ENCODE measurements at places on chromosomes 7 and 10.

- no peak for DNase-seq
Observed at GRCh38 chr7:42174391-42174912, 62.6 kb downstream of the GLI3 start.

DNA sequence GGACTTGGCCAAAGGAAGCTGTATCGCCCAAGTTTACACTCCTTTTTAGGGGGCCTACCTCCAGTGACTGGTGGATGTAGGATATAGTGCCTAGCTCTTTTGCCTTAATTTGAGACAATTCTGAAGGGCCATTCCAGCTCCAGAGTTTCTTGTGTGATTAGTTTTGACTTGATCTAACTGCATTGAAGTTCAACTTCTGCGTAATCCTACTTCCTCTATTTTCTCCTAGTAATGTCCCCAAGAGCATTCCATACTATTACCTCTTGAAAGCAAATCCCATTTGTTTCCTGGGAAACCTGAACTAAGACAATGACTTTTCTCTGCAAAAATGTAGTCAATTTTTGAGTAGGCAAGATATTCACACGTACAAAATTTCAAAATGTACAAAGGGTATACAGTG is 4.7 kb upstream of the H2AZ2 start:
- DNase-seq, result no peak

GRCh38 chr7:132492823-132493445 is 83.3 kb downstream of the PLXNA4 start:
- no peak for DNase-seq

GRCh38 chr10:12785415-12785831 is 216.1 kb downstream of the CCDC3 start:
- no peak for DNase-seq

DNA sequence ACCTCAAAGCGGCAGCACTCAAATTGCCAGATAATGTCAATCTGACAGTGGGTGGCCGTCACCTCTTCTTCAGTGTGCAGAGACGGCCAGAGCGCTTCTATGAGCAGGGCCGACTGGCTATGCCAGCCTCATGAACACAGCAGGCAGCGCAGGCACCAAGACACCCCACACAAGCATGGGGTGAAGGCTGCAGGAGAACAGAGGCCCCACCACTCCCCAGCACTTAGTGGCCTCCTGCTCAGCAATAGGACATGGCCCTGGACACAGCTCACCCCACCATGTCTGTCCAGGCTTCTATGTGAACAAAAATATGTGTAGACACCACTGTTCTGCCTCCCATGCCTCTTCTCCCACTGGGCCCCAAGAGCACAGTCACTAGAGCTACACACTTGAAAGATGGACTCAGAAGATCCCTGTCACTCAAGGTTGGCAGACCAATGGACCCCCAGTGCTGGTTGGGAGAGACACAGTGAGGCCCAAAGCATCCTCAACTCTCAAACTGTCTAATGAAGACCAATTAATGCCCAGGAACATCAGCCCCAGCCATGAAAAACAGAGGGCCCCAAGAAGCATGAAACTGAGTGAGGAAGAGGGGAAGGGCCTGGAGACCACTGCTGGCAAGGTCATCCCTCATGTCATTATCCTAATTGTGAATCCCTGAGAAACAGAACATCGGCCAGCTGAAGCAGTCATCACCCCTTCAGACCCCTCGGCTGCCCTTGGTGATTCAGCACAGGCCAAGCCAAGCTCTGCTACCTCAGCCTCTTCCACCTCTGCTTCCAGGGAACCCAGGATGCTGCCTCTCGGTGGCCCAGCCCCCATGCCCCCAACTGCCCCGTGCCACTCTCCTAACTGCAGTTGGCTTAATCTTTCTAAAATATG is 77.7 kb downstream of the GRID1 start:
- DNase-seq, result no peak

DNA sequence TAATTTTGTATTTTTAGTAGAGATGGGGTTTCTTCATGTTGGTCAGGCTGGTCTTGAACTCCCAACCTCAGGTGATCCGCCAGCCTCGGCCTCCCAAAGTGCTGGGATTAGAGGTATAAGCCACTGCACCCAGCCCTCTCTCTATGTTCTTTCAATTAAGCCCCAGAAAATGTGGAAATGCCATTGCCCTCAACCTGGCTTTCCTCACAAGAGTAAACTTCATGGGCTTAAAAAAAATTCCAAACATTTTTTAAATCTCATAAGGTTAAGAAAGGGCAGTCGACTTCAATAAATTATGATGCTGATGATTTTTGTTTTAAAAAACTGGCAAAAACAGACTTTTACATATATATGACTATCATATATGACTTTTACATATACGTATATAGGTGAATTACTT is 107.6 kb downstream of the TES start:
- DNase-seq, result no peak

DNA sequence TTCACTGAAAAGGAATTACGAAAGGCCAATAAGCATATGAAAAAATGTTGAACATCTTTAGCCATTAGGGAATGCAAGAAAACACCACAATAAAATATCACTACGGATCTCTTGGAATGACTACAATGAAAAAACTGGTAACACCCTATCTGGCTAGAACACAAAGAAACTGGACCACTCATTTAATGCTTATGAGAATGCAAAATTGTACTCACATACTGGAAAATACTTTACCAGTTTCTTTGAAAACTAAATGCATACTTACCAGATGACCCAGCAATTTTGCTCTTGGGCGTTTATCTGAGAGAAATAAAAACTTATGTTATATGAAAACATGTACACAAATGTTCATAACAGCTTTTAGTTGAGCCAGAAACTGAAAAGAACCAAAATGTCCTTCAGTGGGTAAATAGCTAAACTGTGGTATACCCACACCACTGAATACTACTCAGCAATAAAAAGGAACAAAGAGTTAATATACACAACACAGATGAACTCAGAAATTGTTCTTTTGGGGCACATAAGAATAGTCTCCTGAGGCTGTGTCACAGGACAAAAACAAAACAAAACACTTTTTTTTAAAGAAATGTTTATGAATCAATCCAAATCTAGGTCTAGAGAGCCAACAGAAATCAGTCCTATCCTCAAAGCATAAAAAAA is 23.5 kb downstream of the CNOT4 start:
- DNase-seq, result no peak

GRCh38 chr10:96642530-96642929 is 55.7 kb upstream of the TM9SF3 start:
- DNase-seq, result no peak

GRCh38 chr7:87599336-87599735 is 1.3 kb downstream of the ABCB1 start:
- peak; percentile 33 for DNase-seq

- no peak for DNase-seq
Observed at GRCh38 chr10:58956926-58957325, 219.5 kb upstream of the PHYHIPL start.

- DNase-seq, result peak; percentile 40
Observed at GRCh38 chr10:110207011-110207804, at the start of gene MXI1. Gene MXI1, plus strand, starts transcription at chr10:110207605. Its CDS starts 204 bp downstream, at chr10:110207809.

- DNase-seq, result no peak
Observed at GRCh38 chr7:120733835-120734234, 124.1 kb downstream of the TSPAN12 start.

DNA sequence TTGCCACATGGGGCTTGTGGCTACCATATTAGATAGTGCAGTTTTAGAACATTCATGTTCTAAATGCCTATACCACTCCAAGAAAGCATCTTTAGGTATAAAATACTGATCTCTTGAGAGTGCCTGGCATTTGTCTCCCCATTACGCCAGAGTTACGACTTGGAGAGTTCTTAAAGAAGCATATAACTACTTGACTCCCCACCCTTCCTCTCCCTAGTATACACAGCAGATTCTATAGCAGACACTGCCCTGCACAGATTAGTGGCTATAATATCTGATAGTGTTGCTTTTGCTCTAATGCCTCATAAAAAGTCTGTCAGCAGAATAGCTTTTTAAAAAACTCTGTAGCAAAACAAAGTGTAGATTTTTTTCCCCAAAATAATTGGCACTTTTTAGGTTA is 90.8 kb downstream of the ZMYND11 start:
- no peak for DNase-seq

DNA sequence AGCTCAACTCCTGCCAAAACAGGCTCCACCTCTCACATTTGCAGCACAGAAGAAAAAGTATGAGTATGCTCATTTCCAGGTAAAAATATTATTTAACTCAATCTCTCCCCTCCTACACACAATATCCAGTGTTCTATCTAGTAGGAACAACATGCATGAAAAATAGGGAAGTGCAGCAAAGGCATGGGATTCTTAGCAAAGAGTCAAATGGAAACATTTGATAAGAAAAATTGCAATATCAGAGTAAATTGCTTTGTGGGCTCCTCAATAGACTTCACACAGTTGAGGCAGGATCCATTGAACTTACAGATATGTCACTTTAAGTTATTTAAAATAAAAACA is 150.9 kb downstream of the ANK3 start:
- no peak for DNase-seq

GRCh38 chr10:86377797-86378146 is 11.2 kb upstream of the GRID1 start:
- no peak for DNase-seq

- DNase-seq, result peak; percentile 60
Observed at GRCh38 chr10:86139066-86139657, 227.4 kb downstream of the GRID1 start.

DNA sequence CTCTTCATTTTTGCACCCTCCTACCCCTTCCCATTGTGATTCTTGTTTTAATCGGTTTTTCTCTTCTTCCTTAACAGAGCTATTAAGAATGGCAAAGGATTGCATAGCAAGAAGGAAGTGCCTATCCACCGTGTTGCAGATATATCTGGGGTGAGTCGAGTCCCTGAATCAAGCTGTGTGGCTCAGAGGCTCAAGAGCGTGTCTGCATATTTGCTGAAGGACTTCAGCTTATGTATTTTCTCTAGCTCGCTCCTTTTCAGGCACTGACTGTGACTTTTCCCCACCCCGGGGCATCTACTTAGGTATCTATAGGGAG is 126.6 kb downstream of the LRRC4 start:
- no peak for DNase-seq

- no peak for DNase-seq
Observed at GRCh38 chr7:98180751-98181150, 30.5 kb upstream of the BHLHA15 start.

DNA sequence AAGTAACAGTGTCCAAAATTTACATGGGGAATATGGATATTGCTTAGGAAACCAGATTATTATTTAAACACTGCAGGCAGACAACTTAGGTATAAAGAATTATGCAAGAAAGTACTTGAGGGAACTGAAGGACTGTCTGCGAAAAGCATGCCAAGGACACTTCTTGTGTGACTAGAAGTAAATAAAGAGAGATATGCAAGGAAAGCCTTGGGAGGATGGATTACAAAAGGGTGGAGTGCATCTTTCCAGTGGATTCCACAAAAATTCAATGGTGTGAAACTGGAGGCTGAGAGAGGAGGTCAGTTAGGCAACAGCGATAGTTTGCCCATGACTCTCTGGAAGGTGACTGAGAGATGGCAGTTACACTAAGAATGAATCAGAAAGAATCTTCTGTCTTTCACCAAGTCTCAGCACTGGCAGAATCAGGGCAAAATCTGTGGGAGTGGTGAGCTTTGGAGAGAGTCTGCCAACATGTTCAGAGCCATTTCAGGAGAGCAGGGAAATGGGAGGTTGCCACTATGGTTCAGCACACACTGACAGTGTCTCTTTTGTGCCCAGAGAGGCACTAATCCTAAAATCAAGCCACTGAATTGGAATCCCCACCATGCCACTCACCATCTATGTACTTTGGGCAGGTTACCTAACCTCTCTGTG is 331.6 kb downstream of the BMPER start:
- DNase-seq, result no peak

DNA sequence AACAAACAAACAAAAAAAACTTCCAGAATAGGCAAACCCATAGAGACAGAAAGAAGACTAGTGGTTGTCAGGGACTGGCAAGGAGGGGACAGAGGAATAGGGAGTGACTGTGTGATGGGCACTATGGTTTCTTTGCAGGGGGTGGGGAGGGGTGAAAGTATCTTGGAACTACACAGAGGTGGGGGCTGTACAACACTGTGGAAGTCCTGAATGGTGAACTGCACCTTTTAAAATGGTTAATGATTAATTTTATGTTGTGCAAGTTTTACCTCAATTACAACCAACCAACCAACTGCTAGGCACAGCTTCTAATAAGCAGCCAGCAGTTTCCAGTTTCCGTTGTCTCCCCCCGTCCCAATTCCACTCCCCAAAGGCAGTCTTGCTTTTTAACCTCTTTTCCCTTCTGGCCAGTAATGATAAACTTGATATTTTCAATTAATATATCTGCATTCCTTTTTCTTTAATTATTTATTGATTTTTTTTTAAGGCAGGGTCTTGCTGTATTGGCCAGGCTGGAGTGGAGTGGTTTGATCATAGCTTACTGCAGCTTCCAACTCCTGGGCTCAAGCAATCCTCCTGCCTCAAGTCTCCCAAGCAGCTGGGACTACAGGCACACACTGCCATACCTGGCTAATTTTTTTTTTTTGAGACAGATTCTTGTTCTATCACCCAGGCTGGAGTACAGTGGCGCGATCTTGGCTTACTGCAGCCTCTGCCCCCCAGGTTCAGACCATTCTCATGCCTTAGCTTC is 46.8 kb downstream of the HIP1 start:
- DNase-seq, result no peak

GRCh38 chr10:48655411-48656240 is 29.0 kb upstream of the WDFY4 start:
- no peak for DNase-seq

GRCh38 chr10:100864978-100865377 is 47.8 kb upstream of the SLF2 start:
- no peak for DNase-seq

GRCh38 chr10:2456834-2457233 is 610.5 kb upstream of the PFKP start:
- DNase-seq, result no peak

GRCh38 chr7:14209896-14210484 is 220.5 kb upstream of the ETV1 start:
- no peak for DNase-seq

- DNase-seq, result no peak
Observed at GRCh38 chr7:146216396-146217041, 99.9 kb downstream of the CNTNAP2 start.
